IPS-NIHi11 (cell line): ENCODE measurements at places on chromosomes 12 and 14.

DNA sequence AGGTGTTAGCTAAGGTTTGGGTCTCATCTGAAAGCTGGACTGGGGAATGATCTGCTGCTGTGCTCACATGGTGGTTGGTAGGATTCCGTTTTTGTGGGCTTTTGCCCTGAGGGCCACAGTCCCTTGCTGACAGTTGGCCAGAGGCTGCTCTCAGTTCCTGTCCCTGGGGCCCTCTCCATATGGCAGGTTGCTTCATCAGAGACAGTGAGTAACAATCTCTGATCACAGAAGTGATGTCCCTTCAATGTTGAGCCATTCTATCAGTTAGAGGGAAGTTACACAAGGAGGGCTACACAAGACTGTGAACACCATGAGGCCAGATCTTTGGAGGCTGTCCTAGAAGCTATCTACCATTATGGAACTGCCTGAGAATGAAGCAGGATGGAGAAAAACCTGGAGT lies 137.2 kb downstream of the AACS start:
- DNase-seq: no peak

DNA sequence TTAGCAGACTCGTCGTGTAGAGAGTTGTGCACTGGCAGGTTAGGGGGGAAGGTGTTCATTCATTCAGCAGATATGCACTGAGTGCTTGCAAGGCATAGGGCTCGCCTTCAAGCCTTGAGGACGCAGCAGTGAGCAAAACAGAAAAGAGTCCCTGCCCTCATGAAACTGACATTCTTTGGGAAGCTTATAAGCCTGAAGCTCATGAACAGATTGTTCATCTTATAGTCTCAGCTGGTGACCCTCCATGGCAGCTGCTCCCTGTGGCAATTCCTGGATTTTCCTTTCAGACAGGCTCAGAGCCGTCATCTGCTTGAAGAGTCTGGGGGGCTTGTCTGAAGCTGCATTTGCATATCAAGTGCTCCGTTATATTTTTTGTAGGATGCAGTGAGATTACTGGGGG lies 148.4 kb downstream of the PRKCH start:
- no peak for DNase-seq

DNA sequence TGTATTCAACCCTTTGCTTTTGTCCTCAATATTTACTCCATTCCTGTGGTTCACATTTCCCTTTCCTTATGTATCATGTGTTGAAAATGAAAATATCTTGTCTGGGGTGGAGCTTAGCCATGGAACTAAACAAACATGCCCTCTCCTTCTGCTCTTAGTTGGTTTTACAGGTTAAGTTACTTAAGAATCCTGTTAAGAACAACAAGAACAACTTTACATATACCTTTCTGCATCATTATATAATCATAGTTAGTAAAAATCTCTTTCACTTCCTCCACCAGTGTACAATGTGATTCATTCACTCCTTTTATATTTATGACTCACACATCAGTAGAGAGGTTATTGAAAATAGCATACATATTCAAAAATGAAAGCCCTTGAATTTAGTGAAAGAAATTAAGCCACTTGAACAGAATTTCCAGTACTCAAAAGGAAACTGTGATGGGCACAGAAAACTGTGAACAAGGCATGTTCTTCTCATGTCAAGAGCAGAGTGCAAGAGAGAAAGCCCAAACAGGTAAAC lies 307.7 kb downstream of the CCDC91 start:
- no peak for DNase-seq

DNA sequence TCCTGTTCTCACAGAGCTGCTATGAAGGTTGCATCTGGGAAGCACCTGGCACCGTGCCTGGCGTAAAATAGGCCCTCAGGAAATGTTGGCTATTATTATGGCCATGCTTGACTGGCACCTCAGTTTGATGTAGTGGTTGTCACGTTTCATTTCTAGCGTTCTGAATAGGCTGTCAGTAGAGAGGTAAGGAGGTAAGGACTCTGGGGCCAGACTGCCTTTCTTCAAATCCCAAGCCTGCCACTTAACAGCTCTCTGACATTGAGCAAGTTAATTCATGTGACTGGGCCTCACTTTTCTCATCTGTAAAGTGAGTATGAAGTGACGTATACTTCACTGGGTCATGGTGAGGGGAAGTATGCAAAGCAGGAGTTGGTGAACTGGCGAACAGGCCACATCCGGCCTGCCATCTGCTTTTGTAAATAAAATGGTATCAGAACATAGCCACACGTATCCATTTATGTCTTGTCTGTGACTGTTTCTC lies 196.2 kb downstream of the CACNA1C start:
- no peak for DNase-seq

- no peak for DNase-seq
These were observed 149.4 kb downstream of the ADGRD1 start for GRCh38 chr12:131102991-131103668.

DNA sequence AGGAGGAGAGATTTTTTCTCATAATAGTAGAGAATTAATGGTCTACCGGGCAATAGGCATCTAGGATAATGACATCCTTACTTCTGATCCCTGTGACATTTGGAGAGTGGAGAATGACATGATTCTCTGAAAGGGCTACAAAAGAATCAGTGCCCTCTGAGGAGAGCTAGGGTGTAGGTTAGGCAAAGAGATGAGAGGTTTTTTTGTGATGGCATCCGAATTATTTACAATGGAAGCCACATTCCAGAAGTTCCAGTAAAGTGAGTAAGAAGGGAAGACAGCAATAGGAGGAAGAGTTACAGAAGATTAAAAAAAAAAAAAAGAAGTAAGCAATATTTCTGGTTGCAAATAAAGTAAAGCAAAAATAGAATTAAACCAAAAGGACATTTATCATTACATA lies 478.0 kb downstream of the RMST start:
- no peak for DNase-seq

DNA sequence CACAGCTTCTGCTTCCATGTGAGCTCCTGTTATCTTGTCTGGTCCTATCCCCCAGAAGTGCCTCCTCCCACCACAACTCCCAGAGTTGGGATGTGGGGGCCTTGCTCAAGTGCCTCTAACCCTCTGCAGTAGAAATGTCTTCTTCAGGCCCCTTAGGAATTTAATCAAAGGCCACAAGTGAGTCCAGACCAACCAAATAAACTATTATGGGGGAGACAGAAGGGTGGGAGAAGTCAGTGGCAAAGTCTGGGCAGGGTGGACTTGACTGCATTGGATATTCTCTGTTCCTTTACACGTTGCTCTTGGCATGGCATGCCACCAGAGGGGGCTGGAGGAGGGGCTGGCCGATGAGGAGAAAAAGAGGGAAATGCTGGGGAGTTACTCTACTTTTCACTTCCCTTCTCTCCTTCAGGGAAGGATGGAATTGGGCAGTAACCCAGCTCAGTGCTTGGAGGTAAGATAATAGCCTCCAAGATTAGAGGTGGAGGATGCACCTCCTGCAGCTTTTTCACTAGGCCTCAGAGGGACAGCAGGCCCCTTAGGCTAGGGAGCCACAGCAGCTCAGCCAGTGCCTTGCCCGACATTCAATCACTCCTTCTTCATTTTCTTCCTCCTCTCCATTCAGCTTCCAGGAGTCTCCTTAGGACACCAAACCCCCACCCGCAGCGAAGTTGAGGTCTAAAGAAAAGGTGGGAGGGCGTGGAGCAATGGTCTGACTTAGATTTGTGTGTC lies 1.2 kb upstream of the AP1G2 start:
- DNase-seq: peak; percentile 43

DNA sequence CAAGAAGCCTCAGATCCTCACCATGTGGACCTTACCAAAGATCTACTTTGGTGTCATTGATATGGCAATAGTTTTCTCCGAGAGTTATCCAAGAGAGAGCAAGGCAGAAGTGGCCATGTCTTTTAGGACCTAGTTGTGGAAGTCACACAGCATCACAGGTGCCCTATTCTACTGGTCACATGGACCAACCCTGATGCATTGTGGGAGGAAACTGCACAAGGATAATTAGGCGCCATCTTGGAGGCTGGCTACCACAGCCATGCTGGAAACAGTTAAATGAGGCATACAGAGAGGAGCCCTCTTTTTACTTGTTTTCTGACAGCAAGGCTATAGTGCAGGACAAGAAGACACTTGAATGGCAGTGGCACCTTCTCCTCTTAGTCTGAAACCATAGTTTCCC lies 49.8 kb downstream of the GNS start:
- DNase-seq: no peak

DNA sequence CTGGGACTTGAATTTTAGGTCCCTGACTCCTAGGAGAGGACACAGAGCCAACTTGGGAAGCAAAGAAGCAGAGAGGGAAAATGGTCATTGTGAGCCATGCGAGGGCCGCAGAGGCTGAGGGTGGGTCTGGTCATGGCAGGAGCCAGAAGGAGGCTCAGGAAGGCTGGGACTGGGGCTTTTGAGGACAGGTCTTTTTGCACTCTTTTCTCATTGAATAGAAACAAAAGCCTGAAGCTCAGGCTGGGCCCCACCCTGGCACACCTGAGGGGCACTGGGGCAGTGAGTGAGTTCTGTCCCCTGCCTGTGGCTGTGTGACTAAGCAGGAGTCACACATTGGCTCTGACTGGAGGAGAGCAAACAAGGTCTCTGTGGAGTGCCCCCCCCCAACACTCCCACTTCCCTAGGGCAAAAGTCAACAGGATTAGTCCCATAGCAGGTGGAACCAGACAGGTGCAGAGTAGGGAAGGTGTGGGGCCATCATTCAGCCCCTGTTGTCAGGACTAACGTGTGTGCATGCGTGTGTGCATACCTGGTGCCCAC lies 2.8 kb downstream of the KRT7 start:
- peak; percentile 28 for DNase-seq

- peak; percentile 61 for DNase-seq
These were observed 18.7 kb upstream of the POP5 start for GRCh38 chr12:120599672-120600552.

- no peak for DNase-seq
These were observed 126.9 kb upstream of the AMIGO2 start for GRCh38 chr12:47206450-47207339.

GRCh38 chr12:15201056-15201455 lies 20.2 kb downstream of the RERG start:
- DNase-seq: no peak
